Anterior cingulate cortex (tissue), 58 donors: ENCODE measurements at places on chromosomes 13 and 19.
A peak's percentile ranks its signal among the peaks of the same experiment; 100 is the strongest.

DNA sequence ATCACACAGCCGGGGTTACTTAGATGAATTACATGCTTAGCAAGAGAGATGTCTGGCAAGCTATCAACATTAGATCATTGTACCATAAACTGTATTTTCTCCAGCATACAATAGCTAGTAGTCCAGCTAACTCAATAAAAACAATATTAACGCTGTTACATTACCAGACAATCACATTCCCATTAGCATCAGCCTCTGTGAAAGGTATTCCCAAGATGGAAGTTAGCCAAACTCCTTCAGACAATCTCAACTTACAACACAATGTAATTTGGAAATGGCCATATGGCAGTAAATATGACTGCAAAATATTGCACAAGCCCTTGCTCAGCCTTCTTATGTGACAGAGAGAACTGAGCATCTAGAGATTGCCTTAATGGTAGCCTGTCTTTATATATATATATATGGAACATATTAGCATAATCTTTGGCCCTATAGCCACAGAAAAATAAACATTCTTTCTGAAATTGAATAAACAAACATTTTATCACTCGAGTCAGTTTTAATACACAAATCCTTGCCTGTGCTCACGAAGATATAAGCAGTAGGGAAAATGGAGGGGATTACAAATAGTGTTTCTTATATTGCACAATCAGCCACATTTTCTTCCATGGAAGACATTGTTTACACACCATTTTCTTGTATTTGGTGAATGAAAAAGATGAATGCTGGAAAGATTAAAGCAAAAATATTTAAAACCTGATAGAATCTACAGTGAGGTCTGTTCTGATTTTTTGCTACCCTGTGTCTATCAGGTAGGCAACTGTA lies 1060.5 kb downstream of the DIAPH3 start:
- DNase-seq = no peak

- no peak for DNase-seq
These were observed 4.4 kb downstream of the JAK3 start for GRCh38 chr19:17843292-17843827.

GRCh38 chr13:35473802-35474201 lies 2.7 kb downstream of the MAB21L1 start:
- no peak for DNase-seq

DNA sequence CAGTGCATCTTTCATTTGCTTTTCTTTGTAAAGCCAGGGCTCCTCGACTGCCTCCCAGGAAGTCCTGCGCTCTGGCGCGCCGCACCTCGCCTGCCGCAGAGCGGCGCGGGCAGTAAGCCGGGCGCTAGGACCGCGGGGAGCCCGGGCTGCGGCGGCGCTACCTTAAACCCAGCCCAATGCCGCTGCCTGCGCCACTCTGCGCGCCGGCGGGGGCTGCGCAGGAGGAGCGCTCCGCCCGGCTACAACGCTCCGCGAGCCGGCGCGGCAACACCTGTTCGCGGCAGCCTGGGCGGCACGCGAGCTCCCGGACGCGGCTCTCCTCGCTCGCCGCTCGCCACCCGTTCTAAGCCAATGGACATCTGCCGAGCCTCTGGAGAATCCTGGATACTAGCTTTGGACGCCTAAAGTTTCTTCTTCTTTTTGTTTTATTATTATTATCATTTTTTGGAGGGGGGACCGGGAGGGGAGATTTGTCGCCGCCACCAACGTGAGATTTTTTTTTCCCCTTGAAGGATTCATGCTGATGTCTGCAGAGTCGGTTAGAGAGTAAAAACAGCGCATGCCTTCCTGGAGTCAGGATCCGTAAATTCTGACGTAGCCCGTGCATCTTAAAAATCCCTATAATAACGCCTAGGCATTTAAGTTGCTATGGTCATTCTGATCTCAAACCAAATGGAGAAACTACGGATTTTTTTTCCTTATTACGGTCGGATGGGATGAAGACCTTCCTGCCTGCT lies at the start of gene FGF9:
FGF9 (plus strand) TSS at position 191 of the 737 bp plus-strand sequence. CDS start 840 bp downstream, outside the sequence.
- DNase-seq = peak; percentile 60

- no peak for DNase-seq
These were observed 19.4 kb upstream of the CRTC1 start for GRCh38 chr19:18663940-18664530.

GRCh38 chr19:7678971-7679751 lies 1.5 kb upstream of the TRAPPC5 start:
- DNase-seq = no peak

DNA sequence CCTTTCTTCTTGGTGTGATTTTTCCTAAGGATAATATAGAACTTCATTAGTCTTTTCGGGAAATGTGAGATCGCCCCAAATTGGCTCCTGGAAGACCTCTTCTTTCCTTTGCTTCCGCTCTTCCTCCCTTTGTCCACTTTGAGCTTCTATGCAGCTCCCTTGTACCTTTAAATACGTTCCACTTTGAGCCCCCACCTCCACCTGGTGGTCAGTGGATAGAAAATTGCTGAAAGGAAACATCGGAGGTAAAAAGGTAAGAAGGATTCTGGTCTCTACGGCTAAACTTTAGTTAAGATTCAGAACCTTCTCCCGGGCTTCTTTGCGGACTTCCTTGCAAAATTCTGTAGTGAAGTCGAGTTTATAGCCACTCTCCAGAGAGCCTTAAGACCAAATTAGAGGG lies 55.0 kb upstream of the TM9SF2 start:
- no peak for DNase-seq

GRCh38 chr19:29690842-29691241 lies 24.2 kb downstream of the C19orf12 start:
- no peak for DNase-seq

DNA sequence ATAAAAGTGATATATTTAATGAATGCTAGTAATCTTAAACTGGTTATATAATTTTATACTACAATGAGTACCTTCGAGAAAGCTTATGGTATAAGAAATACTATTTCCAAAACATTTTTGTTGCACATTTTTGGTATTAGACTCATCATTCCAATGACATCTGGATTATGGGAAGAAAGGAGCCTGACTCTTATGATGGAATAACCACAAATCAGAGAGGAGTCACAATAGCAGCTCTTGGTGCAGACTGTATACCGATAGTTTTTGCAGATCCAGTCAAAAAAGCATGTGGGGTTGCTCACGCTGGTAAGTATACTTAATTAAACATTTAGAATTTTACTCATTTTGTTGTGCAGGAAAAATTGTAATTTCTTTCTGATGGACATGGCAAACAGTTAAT lies 3.9 kb downstream of the LACC1 start:
- DNase-seq = no peak

GRCh38 chr13:43676320-43676719 lies 110.5 kb downstream of the ENOX1 start:
- DNase-seq = no peak

GRCh38 chr13:26442541-26442940 lies 114.9 kb upstream of the WASF3 start:
- DNase-seq = no peak

DNA sequence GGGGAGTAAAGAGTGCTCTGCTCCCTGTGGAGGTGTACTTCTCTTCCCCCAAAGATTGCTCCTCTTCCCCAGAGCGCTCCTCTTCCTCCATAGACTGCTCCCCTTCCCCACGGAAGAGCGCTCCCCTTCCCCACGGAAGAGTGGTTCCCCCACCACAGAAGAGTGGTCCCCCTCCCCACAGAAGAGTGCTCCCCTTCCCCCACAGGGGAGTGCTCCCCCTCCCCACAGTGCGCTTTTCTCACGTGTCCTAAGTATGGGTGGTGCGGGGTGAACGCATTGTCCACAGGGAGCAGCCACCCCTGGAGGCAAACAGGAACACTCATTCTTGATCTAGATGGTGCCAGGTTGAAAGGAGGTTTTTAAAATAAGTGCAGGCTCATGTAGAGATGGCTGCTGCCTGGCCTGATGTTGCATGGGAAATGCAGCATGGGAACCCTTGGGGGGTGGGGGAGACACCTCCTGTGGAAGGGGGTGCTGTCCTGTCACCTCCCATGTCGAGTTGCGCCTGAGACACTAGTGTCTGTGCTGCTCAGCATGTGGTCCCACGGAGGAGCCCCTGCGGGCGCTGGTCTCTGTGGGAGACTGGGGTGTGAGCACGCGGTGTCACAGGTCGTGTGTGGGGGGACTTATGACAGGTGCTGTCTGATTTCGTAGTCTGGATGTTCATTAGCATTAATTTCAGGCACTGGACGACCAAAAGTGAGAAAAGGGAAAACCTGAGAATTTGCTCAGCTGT lies 52.2 kb downstream of the ATP11A start:
- DNase-seq = no peak

DNA sequence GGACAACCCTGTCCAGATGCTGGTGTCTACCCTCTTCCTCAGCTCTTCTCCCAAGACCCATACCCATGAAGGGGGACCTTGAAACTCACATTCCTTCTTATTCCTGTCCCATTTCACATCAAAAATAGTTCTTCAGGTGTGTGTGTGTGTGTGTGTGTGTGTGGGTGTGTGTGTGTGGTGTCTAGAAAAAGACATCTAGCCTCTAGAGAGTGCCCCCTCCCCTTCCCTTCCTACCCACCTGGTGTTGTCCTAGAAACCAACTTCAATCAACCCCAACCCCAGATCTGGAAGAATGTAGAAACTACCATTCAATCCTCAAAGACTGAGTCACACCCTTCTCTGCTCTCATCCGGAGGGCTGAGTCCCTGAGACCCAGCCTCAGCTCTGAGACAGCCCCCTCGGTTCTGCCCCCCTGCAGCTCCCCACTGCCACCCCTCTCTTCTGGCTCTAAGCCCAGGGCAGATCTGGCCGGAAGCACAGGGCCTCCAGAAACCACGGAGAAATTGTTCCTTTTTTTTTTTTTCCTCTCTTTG lies 3.5 kb downstream of the KCNN4 start:
- DNase-seq = no peak

GRCh38 chr13:93549326-93550005 lies 322.9 kb downstream of the GPC6 start:
- DNase-seq = no peak

- no peak for DNase-seq
These were observed 107.2 kb downstream of the FNDC3A start for GRCh38 chr13:49082653-49083536.

DNA sequence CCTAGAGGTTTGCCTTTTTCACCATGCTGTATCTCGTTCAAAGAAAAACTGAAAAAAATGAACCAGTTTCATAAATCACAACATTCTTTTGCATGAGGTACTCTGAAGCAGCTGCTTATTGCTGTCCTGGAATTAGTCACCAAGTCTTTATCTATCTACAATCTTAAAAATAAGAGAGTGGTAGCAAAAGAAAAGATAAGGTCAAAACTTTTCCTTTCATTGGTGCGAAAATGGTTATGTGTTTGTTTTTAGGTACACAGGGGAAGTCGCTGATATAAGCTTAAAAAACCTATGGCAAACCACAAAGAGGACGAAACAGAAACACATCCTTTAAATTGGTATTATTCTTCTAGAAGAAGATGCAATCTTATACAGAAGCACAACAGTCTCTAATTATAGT lies 20.7 kb downstream of the OBI1 start:
- DNase-seq = no peak

DNA sequence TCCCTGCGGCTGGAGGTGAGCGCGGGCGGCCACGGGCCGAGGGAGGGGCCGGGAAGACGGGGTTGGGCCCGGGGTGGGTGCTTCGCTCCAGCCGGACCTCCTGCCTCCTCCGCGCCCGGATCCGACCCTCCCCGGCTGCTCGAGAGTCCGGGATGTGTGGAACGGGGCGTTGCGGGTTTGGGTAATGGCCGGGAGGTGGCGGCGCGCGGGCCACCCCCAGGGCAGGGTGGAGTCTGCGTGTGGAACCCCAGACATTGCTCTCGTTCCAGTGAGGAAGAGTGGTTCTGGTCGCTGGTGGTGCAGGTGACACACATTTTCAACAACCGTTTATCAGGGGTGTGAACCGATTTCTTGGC lies 38.8 kb downstream of the ARHGEF7 start:
- no peak for DNase-seq

DNA sequence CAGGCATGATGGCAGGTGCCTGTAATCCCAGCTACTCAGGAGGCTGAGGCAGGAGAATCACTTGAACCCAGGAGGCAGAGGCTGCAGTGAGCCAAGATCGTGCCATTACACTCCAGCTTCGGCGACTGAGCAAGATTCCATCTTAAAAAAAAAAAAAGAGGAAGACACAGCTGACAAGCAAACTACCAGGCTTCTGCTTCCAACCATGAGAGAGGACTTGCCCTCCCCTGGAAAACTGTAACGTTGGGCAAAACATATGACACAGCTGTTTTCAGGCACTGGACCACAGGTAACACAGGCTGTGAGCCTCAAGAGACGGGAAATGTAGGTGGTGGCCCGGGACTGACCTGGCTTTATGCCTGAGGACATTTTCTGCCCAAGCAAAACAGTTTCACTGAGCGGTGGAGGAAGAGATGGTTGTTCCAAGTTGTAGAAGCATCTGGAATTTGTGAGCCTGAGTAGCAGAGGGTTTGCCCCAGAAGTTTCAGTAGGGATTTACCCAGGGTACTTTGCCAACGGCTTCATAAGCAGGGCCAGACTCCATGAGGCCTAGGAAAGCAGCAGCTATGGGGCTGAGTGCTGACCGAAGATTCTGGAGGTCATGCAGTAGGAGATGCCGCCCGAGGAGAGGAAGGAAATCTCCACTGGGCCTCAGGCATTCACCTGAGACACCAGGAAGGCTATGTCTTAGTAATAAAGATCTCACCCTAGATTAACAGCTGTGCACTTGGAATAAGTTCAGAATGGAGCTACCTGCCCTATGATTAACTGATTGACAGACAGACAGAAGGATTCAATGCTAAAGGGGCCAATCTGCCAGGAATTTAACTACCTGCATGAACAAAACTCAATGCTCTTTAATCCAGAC lies 88.0 kb downstream of the ABCC4 start:
- DNase-seq = no peak

GRCh38 chr19:28427376-28428083 lies 785.4 kb downstream of the UQCRFS1 start:
- DNase-seq = no peak

DNA sequence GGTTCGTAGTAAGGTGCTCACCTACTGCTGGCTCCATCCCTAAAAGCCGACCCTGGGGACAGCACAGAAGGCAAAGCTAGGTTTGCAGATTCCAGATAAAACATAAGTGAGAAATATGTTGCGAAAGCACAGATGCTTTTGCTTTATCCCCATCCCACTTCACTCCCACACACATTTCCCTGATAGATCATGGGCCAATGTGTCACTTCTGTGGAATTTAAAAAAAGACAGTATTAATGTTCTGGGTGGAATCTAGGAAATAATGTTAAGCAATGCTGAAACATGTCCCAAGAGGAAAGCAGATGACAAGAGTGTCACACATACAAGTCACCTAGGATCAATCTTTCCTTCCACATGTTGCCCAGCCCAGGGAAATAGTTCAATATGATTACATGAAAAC lies 661.0 kb upstream of the MIR17HG start:
- DNase-seq = no peak

GRCh38 chr13:28347456-28348371 lies 147.2 kb downstream of the FLT1 start:
- DNase-seq = no peak

- DNase-seq = no peak
These were observed 716 bp downstream of the SH2D3A start for GRCh38 chr19:6766357-6767080.

DNA sequence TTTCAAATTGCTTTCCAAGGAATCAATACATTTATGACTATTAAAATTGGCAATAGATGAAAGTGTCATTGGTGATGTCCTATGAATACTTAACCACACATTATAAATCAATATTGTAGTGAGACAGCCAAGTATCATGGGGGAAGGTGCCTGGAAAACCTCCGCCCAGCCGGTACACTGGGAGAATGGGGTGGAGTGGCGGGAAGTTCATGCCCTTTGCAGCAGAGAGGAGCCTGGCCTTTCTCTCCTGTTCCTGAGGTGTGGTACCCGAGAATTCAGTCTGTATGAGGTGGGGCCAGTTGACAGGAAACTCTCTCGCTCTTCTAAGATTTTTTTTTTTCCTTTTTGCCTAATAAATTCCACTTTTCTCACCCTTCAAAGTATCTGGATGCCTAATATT lies 25.4 kb upstream of the ABCC4 start:
- no peak for DNase-seq
